Umbilical cord (tissue), 2 donors: ENCODE measurements at places on chromosomes 16 and 17. TPM values are rescaled to one million over a fixed set of nuclear protein-coding genes. Genes with fewer than 3 reads are reported as not detected.

- peak; percentile 59 for DNase-seq
These were observed 16.8 kb downstream of the VASN start for GRCh38 chr16:4388271-4389021.

DNA sequence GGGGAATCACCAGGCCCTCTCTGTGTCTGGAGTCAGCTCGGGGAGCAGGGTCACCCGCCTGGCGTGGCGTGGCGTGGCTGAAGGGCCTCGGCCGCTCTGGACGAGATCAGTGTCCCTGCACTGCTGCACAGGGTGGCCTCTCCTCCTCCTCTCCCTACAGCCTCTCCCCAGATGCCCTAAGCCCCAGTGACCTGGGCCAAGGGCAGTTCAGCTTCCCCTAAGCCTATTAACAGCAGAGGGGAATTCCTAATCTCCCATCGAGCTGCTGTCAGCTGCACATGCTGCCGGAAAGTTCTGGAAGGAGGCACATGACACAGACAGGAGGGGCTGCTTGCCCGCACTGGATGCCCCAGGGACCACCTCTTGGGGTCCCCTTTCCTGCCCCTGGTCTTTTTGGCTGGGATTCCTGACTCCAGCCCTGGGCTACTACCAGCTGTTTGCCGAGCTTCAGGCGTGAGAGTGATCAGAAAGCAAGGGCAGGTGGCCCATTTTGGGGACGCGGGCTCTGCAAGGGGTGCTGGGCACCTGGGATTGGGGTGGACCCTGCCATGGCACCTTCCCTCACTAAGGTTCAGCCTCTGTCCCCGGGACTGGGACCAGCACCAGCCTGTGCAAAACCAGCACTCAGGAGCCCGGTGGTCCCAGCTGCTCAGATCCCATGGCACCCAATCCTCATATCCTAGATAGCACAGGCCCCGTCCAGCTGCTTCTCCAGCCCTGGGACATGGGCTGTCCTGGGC lies 794 bp downstream of the PDE6G start:
- no peak for DNase-seq

GRCh38 chr17:58870747-58871146 lies 115.1 kb downstream of the PPM1E start:
- DNase-seq, result no peak

- DNase-seq, result peak; percentile 89
These were observed 726 bp upstream of the SETD1A start for GRCh38 chr16:30956601-30957455.

- no peak for DNase-seq
These were observed 1.8 kb downstream of the C16orf54 start for GRCh38 chr16:29743827-29744531.

- peak; percentile 34 for DNase-seq
These were observed 21.7 kb downstream of the USP36 start for GRCh38 chr17:78818932-78819331.

GRCh38 chr17:2803386-2803785 lies 7.1 kb downstream of the RAP1GAP2 start:
- peak; percentile 67 for DNase-seq

DNA sequence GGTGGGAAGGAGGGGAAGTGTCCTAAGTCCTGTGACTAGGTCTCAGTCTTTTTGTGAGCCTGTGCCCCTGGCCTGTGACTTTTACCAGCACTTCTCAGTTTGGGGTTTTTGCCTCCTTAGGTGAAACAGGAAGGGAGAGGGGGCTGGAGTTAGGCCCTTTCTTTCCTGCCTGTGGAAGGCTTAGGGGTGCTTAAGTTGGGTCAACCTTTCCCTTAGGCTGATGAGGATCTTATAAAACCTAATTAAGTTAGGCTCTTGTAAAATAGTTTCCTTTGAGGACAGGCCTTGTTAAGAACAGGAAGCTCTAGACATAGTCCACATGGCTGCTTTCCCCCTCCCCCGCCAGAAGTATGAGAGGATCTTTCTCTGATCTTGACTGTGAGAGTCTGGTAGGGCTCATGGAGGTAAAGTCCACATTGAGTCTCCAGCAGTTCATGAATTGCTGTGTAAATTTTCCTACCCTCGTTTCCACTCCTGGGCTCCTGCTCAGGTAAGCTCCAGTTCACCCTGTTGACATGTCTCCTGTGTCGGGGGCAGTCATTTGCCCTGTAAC lies 17.0 kb upstream of the DNASE1 start:
- DNase-seq, result peak; percentile 80

DNA sequence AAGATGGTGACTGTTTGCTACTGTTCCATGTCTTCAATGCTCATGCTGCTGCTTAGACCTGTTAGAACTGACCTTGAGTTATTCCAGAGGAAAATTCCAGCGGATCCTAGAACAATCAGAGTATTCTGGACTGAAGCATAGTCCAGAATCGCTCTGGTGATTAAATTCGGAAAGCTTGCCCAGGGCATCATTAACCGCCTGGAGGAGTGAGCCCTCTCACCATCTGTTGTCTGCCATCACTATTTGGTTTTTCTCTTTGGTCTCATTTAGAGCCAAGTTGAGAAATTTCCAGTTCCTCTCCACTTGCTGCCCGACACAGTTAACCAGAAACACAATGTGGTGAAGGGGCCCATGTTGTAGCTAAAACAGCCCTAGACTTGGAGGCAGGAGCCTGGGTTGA lies 104.1 kb downstream of the BMERB1 start:
- no peak for DNase-seq

GRCh38 chr16:31148281-31148728 lies 1.6 kb downstream of the PRSS36 start:
- no peak for DNase-seq

CCL8 gene
- 2.9 TPM for total RNA-seq

KLHL10 gene
- total RNA-seq, result 1.7 TPM

TERB1 gene
- total RNA-seq, result 1.7 TPM
